ENCODE measurements at places on chromosomes 7 and 10.

GRCh38 chr7:147896121-147896520, 694.4 kb upstream of the C7orf33 start:
- no peak for DNase-seq

- peak; percentile 72 for DNase-seq
These were observed 83.9 kb upstream of the PDLIM1 start for GRCh38 chr10:95374597-95375209.

DNA sequence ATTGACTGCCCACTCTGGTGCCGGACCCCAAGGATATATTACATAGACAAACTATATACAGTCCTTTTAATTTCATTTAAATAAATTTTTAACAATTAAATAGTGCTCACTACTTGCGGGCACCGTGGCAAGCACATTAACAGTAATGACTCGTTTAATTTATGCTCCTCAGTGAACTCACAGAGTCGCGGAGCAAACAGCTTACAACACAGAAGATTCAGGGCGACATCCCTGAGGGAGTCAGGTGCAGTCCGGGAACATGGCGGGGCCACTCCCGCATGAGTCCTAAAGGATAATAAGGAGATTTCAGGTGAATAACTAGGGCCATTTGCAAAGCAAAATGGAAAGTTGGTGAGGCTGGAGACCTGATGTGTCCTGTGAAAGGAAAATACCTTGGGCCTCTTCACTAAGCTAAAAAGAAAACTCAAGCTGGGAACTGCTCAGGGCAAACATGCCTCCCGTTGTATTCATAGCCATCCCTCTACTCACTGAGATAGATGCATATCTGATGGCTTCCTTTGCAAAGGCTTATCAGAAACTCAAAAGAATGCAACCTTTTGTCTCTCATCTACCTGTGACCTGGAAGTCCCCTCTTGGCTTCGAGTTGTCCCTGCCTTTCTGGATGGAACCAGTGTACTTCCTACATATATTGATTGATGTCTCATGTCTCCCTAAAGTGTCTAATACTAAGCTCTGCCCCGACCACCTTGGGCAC, 125.6 kb downstream of the KLF6 start:
- no peak for DNase-seq

DNA sequence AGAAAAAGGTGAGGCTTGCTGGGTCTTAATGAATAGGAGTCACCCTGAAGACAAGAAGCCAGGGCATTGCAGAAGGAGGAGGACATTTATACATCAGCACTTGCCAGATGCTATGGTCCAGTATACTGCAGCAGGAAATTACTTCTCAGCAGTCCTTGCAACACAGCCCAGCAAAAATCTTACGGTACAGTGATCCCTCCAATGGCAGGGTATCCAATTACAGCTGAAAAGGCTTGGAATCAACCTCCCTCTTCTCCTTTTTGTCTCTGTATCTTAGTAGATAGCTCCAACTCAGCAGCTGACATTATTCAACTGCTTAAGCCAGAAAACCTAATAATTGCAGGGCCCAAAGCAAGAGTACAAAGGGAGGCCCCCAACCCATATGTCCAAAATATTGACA, 128.3 kb upstream of the COBL start:
- DNase-seq, result no peak

GRCh38 chr10:30804478-30805055, 175.0 kb upstream of the LYZL2 start:
- DNase-seq, result no peak

- DNase-seq, result no peak
These were observed 35.0 kb downstream of the ARMH3 start for GRCh38 chr10:102020938-102021337.

- no peak for DNase-seq
These were observed 26.9 kb upstream of the EPHB6 start for GRCh38 chr7:142827951-142828500.

GRCh38 chr10:126893841-126894240, 11.4 kb upstream of the DOCK1 start:
- no peak for DNase-seq

DNA sequence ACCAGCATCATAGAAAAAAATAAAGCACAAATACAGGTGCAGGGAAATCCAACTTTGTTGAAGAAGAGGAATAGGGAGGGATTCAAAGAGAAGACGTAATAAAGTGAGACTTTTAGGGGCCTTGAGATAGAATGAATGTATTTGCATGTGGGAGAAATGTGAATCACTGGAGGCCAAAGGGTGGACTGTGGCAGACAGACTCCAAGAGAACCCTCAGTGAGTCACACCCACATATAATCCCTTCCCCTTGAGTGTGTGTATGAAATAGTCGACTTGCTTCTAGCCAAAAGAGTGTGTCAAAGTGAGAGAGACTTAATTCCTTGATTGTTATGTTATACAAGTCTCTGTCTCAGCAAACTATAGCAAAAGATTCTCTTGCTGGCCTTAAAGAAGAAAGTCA, 101.3 kb upstream of the GHITM start:
- DNase-seq, result no peak

DNA sequence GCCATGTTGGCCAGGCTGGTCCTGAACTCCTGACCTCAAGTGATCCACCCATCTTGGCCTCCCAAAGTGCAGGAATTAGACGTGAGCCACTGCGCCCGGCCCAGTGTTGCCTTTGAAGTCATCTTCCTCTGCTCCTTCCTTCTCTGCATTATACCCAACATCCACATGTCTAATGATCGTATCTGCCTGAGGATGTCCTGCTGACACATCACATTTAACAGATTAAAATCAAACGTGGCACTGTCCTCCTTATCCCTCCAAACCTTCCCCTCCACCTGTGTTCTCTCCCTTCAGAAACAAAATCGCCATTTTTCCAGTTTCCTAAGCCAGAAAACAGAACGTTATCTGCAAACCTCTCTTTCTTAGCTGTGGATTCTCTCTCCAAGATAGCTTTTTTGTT, 8.4 kb upstream of the SDK1 start:
- DNase-seq, result no peak

GRCh38 chr7:36036590-36036989, 116.5 kb upstream of the EEPD1 start:
- no peak for DNase-seq

DNA sequence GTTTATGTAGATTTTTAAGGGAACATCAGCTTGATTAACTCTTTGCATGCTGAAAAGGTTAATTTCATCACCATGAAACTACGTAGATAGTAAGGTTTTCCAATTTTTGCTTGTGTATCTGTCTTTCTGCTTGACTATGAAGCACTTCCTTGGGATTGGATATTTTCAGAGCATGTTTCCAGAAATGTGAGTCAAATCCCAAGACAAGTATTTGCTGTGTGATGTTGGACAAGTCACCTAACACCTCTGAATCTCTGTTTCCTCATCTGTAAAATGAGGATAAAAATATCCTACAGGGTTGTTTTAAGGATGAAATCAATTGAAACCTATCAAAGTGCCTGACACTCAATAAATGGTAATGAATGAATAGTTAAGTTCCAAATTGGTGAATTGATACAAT, 42.4 kb downstream of the ANK3 start:
- no peak for DNase-seq

GRCh38 chr10:59397961-59398360, 35.6 kb upstream of the FAM13C start:
- DNase-seq, result no peak

GRCh38 chr7:81264116-81264515, 345.3 kb upstream of the SEMA3C start:
- DNase-seq, result peak; percentile 57

- DNase-seq, result no peak
These were observed 2.3 kb upstream of the IGF2BP3 start for GRCh38 chr7:23472556-23472955.

DNA sequence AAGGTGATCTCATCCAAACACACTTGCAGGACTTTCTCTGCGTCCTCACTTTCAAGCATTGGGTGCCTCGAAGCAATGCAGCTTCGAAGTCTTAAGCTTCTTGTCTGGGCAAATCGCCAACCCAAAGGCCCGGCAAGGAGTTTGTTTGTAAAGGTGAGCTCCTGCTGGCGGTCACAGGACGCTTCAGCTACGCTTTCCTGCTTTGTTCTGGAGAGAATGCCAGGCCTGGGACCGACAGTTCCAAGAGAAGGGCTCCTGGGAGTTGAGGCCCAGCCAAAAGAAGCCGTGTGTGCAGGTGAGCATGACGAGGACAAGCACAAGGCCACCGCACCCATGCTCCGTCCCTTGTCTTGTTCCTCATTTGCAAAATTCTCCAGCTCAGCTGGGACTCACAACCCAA, 106.6 kb upstream of the DOCK1 start:
- peak; percentile 23 for DNase-seq

- no peak for DNase-seq
These were observed 168.9 kb downstream of the CDC14C start for GRCh38 chr7:49093218-49093617.

DNA sequence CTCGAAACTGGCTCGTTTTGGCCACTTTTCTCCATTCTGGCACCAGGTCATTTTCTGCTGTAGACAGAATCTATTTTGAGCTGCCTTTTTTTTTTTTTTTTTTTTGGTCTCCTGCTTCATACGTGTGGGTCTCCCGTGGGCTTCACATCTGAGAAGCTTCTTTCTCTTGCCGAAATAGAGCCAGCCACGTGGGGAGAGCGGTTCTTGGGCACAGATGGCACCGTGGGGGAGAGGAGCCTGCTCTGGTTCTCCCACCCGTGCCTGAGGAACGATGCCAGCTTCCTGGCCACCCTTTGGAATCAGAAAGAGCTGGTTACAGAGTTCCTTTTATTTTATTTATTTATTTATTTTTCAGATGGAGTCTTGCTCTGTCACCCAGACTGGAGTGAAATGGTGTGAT, 48.7 kb upstream of the OCM2 start:
- no peak for DNase-seq

DNA sequence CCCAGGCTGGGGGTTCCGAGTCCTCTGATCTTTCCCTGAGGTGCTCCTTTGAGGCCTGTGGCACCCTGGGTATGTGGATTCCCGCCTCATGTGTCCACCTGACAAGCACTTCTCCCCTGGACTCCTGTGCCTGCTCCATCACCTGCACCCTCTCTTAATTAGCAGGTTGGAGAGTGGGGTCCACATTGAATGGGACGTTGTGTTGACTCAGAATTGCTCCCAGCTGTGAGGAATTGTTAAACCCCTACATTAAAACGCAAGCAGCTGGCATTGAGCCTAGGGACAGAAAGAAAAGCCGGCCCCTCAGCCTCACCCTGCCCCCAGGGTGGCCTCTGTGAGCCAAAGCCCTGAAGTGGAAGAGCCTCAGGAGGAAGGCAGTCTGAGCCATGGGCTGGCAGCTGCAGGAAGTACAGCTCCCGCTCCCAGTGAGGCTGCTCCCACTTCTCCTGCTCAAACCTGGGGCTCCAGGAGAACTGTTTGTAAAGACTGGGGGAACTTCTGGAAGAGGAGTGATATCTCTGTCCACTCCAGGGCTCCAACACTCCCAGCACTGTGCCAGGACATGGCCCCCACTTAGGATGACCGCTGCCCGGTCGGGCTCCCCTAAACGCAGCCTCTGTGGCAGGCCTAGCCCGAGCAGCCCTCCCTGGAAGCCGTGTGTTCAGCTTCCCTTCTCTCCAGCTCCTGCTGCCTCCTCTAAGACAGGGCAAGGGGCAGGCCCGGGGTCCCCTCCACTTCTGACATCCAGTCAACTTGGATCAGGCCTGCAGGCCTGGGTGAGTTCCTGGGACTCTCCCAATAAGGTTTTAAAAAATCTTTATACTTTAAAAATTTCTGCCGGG, 1.8 kb upstream of the OPN4 start:
- no peak for DNase-seq

- no peak for DNase-seq
These were observed 350.9 kb upstream of the LRGUK start for GRCh38 chr7:133776266-133776665.

DNA sequence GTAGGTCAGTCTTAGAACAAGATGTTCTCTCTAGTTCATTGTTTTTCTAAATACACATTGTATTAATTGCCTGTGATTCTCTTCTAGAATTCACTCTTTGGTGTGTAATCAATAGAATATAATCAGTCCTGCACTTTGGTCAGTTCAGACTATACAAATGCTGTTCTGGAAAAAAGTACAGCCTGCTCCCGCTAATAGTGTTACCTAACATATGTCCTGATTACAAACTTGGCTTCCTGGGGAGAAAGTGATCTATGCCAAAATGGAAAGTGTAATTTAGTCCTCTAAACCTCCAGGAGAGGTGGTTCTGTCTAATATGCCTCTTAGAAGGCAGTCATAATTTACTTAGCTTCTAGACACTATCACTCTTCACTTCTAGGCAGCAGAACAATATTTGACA, 215.5 kb downstream of the SEMA3D start:
- DNase-seq, result no peak

- peak; percentile 13 for DNase-seq
These were observed 42.4 kb downstream of the CABCOCO1 start for GRCh38 chr10:61705022-61705613.

GRCh38 chr10:117552701-117553141, 10.2 kb downstream of the EMX2 start:
- peak; percentile 49 for DNase-seq

GRCh38 chr10:60123172-60123571, 216.8 kb upstream of the CCDC6 start:
- DNase-seq, result peak; percentile 99

Data from renal cortical epithelial cell (primary cell).